Small intestine (tissue), 16 donors: ENCODE measurements at places on chromosomes 2 and 18.

- DNase-seq, result no peak
Measured at GRCh38 chr2:98799375-98800329, 68.7 kb upstream of the MGAT4A start.

- DNase-seq, result no peak
Measured at GRCh38 chr2:120985997-120986651, 250.5 kb downstream of the GLI2 start.

- peak; percentile 24 for DNase-seq
Measured at GRCh38 chr2:6024784-6025183, 332.6 kb downstream of the SOX11 start.

DNA sequence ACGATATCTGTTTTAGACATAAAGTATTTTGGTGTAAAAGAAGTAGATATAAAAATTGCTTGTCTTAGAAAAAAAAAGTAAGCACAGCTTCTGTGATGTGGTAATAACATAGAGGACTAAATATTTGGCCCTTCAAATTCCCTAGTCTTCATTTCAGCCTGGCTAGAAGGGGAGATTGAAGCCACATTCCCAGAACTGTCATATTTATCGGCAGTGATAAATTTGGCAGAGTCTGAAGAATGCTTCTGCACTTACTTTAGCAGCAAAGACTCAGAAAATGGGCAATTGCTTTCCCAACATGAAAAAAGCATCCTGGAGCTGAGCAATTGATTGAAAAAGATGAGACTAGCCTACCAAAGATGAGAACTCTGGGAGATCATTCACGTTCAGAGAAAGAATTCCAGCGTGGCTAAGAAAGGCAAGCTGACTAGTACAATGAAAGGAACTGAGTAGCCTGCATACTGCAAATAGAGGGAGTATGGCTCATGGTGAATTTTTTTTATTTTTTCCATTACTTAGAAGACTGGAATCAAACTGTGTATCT, 278.7 kb upstream of the KLHL29 start:
- no peak for DNase-seq

DNA sequence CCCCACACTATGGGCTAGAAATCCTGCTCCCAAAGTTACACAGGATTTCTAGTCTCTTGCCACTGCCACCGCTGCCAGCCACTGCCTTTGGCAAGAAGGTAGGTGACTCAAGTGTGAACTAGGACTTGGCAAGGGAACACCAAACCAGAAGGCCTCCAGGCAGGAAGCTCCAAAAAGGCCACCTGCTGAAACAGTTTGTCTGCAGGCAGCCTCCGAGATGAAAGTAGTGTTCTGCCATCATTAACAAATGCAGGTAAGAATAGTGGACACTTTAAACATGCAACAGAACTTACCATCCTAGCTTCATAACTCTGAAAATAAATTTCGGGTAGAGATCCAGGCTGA, 3.9 kb downstream of the ANKRD44 start:
- no peak for DNase-seq

DNA sequence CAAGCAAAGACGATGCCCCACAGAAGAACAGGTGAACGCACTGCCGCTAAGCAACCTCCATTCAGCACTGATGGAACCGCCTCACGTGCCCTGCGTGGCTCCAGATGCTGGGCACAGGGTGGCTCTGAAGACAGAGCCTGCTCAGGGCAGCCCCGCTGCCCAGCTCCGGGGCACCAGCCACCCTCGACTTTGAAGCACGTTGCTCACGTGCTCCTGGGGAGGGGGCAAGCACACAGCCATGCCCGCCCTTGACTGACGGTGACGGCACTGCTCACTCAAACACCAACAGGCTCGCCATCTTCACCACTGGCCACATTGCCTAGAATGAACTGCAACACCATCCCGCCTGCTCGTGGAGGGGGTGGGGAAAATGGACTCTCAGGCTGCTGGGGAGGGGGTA, 251.3 kb downstream of the HDAC4 start:
- DNase-seq, result no peak

GRCh38 chr2:55425431-55425831, 5.8 kb upstream of the CCDC88A start:
- peak; percentile 20 for DNase-seq

- no peak for DNase-seq
Measured at GRCh38 chr2:212997526-212998020, 153.8 kb downstream of the IKZF2 start.

GRCh38 chr2:121368155-121368554, 83.2 kb upstream of the TFCP2L1 start:
- DNase-seq, result no peak

- no peak for DNase-seq
Measured at GRCh38 chr2:181848261-181848886, 43.2 kb upstream of the ITPRID2 start.

GRCh38 chr2:219056896-219057708, 3.6 kb downstream of the IHH start:
- peak; percentile 23 for DNase-seq

GRCh38 chr2:180707175-180707883, 273.1 kb upstream of the UBE2E3 start:
- DNase-seq, result no peak

DNA sequence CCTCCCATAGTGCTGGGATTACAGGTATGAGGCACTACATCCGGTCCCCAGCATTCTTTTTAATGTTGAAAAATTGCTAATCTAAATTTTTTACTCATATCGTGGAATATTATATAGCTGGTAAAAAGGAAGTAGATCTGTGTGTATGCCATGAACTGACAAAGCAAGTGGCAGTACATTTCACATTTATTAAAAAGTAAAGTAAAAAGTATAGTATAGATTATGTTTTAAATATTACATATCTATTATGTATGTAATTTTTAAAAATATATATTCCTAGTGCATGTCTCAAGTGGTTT, 25.1 kb downstream of the PLEKHB2 start:
- DNase-seq, result no peak

DNA sequence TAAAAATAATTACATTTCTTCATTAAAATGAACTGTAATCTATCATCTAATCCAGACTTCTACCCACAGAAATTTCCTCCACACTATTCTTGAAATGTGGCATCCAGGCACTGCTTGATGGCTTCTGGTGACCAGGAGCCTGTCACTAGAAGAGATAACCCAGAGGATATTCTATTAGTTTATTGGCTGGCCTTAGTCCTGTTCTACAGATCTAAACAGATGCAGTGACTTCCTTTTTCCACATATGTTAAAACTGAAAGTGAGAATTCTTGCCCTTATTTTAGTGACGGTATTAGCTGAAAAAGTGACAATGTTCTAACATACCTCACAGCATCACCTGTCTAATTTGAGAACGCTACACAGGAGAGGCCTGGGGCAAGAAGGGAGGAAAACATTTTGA, 775.4 kb downstream of the TSN start:
- DNase-seq, result no peak

- DNase-seq, result peak; percentile 20
Measured at GRCh38 chr2:172445851-172446250, 18.5 kb downstream of the ITGA6 start.

DNA sequence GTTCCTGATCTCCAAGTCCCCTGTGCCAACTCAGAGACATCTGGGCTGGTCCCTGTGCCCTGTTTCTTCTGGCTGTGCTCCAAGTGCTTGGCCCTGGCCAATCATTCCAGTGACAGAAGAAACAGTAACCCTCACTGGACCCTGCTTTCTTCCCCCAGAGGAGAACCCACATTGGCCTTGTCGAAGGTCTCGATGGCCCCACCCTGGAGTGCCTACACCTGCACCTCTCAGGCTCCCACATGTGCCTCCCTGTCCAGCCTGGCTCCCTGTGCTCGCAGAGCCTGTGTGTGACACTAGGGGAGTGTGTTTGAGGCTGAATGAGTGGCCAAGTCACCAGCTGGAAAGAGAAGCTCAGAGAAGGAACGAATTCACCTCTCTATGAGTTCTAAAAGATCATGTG, 5.9 kb upstream of the MAL start:
- DNase-seq, result no peak

- DNase-seq, result peak; percentile 73
Measured at GRCh38 chr2:20443276-20443920, 3.5 kb upstream of the RHOB start.

DNA sequence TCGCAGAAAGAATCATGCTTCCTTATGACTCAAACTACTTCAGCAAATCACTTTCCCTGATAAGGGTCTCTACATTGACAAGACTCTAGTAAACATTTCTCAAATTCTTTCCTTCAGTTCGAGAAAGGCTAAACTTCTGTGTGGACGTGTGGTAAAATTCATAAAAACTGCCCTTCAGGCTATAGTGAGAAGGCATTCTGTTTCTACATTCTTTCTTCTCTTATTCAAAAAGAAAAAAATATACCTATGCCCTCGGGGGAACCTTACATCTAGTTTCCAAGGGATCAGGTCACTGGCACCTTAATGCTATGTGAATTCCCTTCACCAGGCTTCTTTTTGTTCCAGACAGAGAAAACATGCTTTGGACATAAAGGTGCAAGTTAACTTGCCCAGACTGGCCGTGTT, 4.9 kb downstream of the VIT start:
- DNase-seq, result no peak

DNA sequence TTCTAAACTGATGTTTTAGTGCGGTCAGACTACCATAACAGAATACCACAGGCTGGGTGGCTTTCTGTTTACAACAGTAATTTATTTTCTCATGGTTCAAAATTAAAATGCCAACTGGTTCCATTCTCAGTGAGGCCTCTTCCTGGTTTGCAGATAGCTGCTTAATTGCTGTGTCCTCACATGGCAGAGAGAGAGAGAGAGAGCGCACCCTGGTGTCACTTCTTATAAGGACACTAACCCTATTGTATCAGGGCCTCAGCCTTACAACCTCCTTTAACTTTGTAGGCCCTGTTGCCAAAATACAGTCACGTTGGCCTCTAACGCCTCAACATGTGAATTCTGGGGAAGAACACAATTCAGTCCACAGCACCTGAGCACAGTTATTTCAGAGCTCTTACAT, 37.5 kb upstream of the ZNF385B start:
- DNase-seq, result no peak

DNA sequence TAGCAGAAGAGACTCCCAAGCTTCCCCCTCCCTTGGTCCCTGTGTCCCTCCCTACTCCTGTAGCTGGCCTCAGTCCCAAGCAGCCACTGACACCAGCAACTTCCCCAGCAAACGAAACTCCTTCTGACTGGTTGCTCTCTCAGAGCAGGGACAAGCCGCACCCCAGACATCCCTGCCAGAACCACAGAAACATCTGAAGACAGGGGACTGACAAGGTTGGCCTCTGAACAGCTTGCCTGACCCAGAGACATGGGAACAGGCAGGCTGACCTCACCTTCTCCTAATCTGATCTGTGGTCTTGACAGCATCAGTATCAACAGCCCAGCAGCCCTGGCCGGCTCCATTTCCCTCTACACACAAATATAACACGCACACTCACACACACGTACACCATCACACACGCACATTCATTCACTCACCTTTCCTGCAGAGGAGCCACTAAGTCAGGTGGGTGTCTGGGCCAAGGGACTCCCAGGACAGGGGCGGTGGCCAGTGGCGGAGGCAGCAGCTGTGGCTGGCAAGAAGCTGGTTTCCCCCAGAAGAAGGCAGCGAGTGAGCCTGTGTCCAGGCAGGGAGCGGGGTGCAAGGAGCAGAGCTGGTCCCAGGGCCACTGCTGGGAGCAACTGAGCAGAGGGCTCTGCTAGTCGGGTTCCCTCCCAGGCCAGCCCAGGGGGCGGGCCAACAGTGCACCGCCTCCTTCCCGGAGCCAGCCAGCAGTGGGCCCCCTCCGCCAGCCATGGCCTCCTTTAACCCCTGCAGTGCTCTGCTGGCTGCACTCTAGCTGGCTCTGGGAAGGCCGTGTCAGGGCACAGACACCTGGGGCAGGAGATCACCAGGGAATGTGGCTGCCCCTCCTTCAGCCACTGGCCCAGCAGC, 59.1 kb downstream of the TNS1 start:
- DNase-seq, result peak; percentile 90

- DNase-seq, result no peak
Measured at GRCh38 chr2:96692094-96692971, 47.5 kb downstream of the LMAN2L start.

DNA sequence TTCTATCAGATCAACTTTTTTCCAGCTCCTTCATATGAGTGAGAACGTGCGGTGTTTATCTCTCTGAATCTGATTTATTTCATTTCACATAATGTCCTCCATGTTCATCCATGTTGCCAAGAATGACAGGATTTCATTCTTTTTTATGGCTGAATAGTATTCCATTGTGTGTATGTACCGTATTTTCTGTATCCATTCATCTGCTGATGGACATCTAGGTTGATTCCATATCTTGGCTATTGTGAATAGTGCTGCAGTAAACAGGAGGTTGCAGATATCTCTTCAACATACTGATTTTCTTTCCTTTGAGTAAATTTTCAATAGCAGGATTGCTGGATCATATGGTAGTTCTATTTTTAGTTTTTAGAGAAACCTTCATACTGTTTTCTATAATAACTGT, 388.5 kb downstream of the DCDC2C start:
- no peak for DNase-seq

DNA sequence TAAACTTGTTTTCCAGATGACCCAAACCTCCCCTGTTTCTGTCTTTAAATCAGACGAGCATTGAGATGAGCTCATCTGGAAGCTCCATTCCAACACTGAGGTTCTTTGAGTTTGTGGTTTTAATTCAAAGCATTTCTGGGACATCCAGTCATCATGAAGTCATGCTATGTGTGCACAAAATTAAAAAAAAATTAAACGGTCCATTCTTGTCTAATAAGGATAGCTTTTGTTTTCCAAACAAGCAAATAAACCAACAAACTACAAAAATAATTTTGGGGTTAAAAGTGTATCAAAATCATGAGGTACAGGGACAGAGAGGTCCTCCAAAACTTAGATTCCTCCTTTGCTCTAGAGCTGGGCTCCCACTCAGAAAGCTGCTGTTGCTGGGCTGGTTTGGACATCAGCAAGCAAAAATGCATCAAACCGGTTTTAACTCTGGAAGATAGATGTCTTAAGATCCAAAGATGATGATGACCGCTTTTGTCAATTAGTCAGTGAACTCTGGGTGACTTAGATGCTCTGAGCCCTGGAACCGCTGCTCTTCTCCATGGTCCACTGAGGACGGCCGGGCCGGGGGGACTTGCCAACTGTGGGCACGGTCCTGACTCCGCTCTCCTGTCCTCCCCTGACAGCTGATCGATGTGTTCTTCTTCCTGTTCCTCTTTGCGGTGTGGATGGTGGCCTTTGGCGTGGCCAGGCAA, 65.4 kb downstream of the TRPM8 start:
- no peak for DNase-seq

- no peak for DNase-seq
Measured at GRCh38 chr2:32832821-32833220, 113.9 kb upstream of the LTBP1 start.

- no peak for DNase-seq
Measured at GRCh38 chr2:204061241-204061640, 124.7 kb downstream of the ICOS start.

- DNase-seq, result no peak
Measured at GRCh38 chr2:23689891-23690290, 237.0 kb downstream of the ATAD2B start.
